Ovary (tissue), 10 donors: ENCODE measurements at places on chromosomes 3 and 15.

DNA sequence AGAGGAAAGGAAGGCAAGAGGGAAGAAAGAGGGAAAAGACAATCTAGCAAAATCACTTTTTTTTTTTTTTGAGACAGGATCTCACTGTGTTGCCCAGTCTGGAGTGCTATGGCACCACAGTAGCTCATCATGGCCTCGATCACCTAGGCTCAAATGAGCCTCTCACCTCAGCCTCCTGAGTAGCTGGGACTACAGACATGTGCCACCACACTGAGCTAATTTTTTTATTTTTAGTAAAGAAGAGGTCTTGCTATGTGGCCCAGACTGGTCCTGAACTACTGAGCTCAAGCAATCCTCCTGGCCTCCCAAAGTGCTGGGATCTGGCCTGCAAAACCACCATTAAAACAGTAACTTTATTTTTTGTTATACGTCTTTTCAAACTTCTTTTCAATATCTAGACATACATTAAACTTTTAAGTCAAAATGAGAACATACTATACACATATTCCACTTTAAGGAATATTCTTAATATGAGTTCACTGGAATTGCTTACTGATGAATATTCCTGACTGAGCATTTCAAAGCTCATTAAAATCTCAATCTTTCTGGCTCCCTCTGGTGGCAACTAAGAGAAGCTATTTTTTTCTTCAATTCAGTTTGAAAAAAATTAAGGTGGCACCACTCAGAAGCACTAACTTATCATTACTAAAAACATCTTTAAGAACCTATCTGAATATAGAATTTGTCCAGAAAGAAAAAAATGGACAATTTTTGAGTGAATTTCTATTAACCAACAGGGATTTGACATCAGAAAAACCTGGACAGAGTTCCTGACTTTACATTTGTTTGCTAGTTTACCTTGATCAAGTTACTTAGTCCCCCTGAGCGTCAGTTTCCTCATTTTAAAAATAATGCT lies 40.9 kb downstream of the UACA start:
- H3K4me1 ChIP-seq = peaks cover 3% of the 10 kb centered on the region
- H3K27ac ChIP-seq = no peak overlapping the region
- H3K4me3 ChIP-seq = no peak overlapping the region
- no peaks in the 10 kb centered on the region for H3K27me3 ChIP-seq

DNA sequence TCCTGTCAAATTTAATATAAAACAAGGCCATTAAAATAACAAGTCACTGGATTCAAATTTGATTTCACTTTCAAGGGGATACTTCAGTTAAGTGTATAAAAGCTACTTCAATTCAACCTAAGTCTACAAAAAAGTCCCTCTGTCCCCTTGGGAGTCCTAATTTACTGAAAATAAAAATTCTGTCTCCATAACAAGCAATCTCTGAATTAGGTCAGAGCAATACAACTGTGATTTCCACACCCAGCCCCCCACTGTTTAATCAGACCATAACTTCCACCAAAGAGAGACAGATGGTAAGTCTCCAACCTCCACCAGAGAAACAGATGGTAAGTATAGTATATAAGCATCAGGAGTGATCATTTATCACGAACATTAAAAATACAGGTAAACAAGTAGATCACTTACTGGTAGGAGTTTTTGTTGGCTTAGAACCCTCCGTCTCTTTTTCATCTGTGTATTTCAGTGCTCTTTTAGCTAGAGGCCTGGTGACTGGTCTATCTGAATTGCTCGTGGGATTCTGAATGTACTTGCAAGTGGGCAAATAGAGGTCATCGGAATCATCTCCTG lies 12.1 kb downstream of the SGO1 start:
- no peak overlapping the region for H3K27ac ChIP-seq
- H3K27me3 ChIP-seq = no peaks in the 10 kb centered on the region
- no peaks in the 10 kb centered on the region for H3K36me3 ChIP-seq
- H3K4me3 ChIP-seq = no peak overlapping the region
- no peaks in the 10 kb centered on the region for H3K4me1 ChIP-seq
- DNase-seq = no peak

DNA sequence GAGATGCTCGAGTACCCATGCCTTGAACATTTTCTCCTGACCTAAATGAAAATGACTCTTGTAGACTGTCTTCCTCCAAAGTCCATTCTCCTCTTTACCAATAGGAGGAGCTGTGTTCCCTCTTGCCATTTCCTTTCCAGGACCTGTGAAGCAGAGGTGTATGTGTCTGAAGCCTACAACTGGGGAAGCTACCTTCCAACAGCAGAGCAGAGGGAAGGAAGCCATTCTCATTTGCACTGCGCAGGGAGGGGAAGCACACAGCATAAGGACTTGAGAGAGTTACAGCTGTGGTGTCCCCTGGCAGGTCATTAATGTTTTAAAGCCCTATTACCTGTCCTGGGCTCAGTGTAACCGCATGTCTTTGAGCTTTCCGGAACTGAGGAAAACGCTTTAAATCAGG lies 38.7 kb downstream of the HSPBAP1 start:
- peaks cover 2% of the 10 kb centered on the region for H3K4me1 ChIP-seq
- H3K4me3 ChIP-seq = no peak overlapping the region
- H3K27ac ChIP-seq = no peak overlapping the region
- no peaks in the 10 kb centered on the region for H3K27me3 ChIP-seq

DNA sequence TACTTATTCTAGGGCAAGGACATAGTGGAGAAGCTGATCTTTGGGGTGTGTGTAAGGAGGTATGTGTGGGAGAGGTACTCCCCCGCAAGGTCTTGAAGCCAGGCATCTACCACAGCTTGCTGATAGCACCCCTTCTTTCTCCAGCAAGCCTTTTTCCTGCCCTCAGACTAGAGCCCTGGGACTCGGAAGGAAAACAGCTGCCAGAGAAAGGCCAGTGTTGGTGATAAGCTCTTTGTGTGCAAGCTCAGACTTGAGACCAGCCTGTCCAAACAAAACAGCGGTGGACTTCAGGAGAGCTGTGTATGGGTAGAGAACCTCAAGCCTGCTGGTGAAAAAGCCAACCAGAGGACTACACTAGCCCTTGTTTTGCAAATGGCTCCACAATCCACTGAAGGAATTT lies 1028.6 kb downstream of the MCTP2 start:
- peak overlapping the region; percentile 29 for H3K27ac ChIP-seq
- peaks cover 8% of the 10 kb centered on the region for H3K4me1 ChIP-seq
- H3K27me3 ChIP-seq = no peaks in the 10 kb centered on the region
- no peaks in the 10 kb centered on the region for H3K36me3 ChIP-seq
- no peak overlapping the region for H3K4me3 ChIP-seq

GRCh38 chr3:136952292-136952691 lies 5.5 kb upstream of the IL20RB start:
- H3K27ac ChIP-seq = no peak overlapping the region
- no peak for DNase-seq
- H3K27me3 ChIP-seq = no peaks in the 10 kb centered on the region
- no peak overlapping the region for H3K4me3 ChIP-seq
- no peaks in the 10 kb centered on the region for H3K36me3 ChIP-seq

DNA sequence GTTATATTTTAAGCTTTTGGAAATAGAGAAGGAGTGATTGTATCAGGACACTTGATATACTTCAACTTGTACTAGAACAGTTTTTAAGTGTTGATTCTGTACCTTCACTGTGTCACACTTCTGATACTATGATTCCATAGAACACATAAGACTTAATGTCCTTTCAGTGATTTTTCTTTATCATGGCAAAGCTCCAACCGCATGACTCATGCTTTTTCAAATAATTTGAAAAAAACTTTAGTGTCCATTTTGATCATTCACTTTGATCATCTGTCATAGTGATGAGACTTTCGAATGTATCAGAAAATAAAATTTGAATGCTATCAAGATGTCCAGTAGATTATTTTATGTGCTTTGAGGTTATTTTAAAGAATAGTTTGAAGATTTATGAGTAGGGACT lies 32.0 kb downstream of the AP4E1 start:
- H3K36me3 ChIP-seq = no peaks in the 10 kb centered on the region
- H3K4me3 ChIP-seq = no peak overlapping the region
- no peaks in the 10 kb centered on the region for H3K4me1 ChIP-seq
- no peaks in the 10 kb centered on the region for H3K27me3 ChIP-seq
- no peak for DNase-seq

DNA sequence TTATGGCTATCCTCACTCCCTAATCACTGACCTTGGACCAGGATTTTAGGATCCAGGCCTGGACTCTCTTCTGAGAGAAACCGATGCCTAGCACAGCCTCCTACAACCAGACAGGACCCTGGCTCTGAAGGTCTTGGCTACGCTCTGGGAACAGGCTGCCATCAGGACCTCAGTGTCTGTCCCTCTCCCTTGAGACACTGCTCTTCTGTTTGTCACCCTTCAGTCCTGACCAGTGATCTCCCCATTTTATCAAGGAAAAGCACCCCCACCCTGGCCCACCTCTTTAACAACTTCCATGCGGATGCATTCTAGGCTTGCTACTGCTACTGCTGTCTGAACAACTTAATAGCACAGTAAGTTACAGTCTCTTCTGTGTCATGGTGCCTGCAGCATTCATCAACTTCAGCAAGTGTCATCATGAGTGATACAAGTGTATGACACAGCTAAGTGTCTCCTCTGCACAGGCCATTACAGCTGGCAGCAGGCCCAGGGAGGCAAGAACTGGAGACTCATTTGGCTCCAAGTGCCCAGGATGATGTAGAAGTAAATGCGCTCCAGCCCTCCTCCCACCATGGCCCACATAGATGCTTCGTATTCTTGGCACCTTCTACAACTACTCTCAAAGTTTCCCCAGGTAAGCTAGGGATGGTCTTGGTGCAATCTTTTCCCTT lies 302.4 kb downstream of the EPHB1 start:
- H3K4me1 ChIP-seq = no peaks in the 10 kb centered on the region
- no peak for DNase-seq
- H3K4me3 ChIP-seq = no peak overlapping the region
- no peaks in the 10 kb centered on the region for H3K27me3 ChIP-seq
- H3K36me3 ChIP-seq = no peaks in the 10 kb centered on the region

DNA sequence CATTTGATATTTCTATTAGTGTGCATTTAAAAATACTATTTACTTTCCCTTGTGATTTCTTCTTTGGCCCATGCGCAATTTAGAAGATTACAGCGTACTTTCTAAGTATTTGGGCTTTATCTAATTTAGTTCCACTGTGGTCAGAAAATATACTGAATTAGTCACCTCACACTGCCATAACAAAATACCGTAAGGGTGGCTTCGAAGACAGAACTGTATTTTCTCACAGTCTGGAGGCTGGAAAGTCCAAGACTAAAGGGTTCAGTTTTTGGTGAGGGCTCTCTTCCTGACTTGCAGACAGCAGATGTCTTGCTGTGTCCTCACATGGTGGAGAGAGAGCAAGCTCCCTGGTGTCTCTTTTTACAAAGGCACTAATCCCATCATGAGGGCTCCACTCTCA lies 286.2 kb downstream of the ADAMTSL3 start:
- no peaks in the 10 kb centered on the region for H3K27me3 ChIP-seq
- no peak overlapping the region for H3K4me3 ChIP-seq
- no peak overlapping the region for H3K27ac ChIP-seq

DNA sequence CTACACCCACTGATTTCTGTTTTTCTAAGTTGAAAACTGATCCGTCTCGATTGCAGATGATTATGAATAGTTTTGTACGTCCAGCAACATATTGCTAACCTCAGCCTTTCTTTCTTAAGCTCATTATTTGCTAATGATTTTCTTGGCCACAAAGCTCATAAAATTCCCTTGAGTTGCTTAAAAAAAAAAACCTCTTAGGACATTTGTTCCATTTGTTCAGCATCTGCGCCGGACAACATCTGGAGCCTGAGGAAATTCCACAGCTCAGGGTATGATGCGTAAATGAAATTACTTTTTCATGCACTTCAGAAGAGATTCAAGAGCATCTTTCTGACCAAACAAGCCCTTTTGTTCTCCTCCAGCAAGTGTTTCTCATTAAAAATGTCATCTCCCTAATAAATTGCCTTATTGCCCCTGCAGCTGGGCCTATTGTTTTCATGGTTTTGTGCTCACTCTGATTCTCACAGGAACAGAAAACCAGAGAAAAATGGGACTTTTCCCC lies 249.1 kb upstream of the MCTP2 start:
- H3K27me3 ChIP-seq = no peaks in the 10 kb centered on the region
- peak overlapping the region; percentile 45 for H3K27ac ChIP-seq
- no peak overlapping the region for H3K4me3 ChIP-seq

- H3K27ac ChIP-seq = no peak overlapping the region
- H3K4me3 ChIP-seq = no peak overlapping the region
- H3K36me3 ChIP-seq = no peaks in the 10 kb centered on the region
- H3K27me3 ChIP-seq = no peaks in the 10 kb centered on the region
Observed at GRCh38 chr15:69576948-69577351, 124.3 kb downstream of the RPLP1 start.

GRCh38 chr3:119579366-119580066 lies at the start of gene ADPRH:
Gene ADPRH (plus strand): TSS chr3:119579492. CDS start chr3:119582170, 2,678 bp downstream.
- peak within 1 kb of the TSS; percentile 69 for H3K4me3 ChIP-seq
- H3K27ac ChIP-seq = peak within 1 kb of the TSS; percentile 70
- DNase-seq = peak; percentile 76
- no peaks in the 10 kb centered on the region for H3K27me3 ChIP-seq

DNA sequence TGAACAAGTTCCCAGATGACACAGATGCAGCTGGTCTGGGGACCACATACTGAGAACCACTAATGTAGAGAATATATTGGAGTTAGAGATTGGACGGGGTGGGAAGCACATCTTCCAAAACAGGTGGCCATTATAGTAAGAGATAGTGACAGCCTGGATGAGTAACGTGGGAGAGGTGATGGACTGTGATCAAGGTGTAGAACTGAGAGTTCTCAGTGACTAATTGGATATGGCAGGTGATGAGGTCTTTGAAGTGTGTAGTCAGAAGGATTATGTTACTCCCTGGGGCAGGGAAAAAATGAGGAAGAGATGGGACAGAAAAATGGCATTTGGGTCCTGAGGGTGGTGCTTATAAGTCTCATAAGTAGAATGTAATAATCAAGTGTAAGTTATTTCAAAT lies 66.6 kb downstream of the KCNMB2 start:
- H3K36me3 ChIP-seq = no peaks in the 10 kb centered on the region
- no peak overlapping the region for H3K27ac ChIP-seq
- H3K4me1 ChIP-seq = no peaks in the 10 kb centered on the region
- H3K4me3 ChIP-seq = no peak overlapping the region
- DNase-seq = no peak

GRCh38 chr15:96338766-96339618 lies 8.5 kb downstream of the NR2F2 start:
- H3K36me3 ChIP-seq = peaks cover 8% of the 10 kb centered on the region
- peak overlapping the region; percentile 98 for H3K27ac ChIP-seq
- H3K4me1 ChIP-seq = no peaks in the 10 kb centered on the region
- peak overlapping the region; percentile 46 for H3K4me3 ChIP-seq

- peaks cover 2% of the 10 kb centered on the region for H3K4me1 ChIP-seq
- H3K36me3 ChIP-seq = no peaks in the 10 kb centered on the region
- no peak for DNase-seq
- no peak overlapping the region for H3K27ac ChIP-seq
- no peak overlapping the region for H3K4me3 ChIP-seq
- no peaks in the 10 kb centered on the region for H3K27me3 ChIP-seq
Observed at GRCh38 chr3:29936054-29936453, 655.2 kb downstream of the RBMS3 start.

DNA sequence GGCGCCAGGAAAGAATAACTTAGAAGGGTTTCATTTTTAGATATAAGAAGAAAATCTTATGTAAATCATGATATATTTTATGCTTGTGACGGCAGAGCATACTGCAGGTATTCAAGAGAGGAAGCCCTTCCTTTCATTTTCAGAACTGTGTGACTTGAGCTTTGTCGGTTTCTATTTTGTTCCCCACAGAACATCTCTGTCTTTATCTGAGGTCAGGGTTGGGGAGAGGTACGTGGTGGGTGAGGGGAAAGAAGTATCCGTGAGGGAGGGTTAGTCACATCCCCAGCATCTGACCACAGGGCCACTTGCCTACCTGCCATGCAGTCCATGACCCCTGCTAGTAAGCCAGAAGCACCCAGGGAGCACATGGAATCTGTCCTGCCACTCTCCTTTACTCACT lies 126.5 kb downstream of the DGKG start:
- no peaks in the 10 kb centered on the region for H3K36me3 ChIP-seq
- no peak for DNase-seq
- H3K4me1 ChIP-seq = no peaks in the 10 kb centered on the region
- no peak overlapping the region for H3K4me3 ChIP-seq
- H3K27me3 ChIP-seq = no peaks in the 10 kb centered on the region
- H3K27ac ChIP-seq = no peak overlapping the region
